ENCODE measurements at places on chromosomes 1 and 21. TPM values are rescaled to one million over a fixed set of nuclear protein-coding genes. Genes with fewer than 3 reads are reported as not detected.

DNA sequence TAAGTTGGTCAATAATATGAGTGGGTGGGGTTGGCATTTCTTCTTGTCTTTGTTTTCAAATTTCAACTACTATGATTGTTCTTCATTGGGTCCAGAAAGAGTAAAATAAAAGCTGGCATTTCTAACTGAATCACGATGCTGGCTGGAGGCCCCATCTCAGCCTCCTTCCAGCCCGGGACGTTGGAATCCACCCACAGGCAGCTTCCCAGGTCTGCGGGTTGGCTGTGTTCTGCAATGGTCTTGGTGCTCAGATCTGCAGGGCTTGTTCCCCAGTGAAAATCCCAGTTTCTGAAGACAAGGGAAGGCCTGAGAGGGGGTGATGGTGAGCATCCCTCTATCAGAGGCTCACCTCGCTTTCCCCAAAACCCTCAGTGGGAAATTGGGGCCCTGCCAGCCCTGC, 54.7 kb upstream of the ARHGEF16 start:
- DNase-seq = no peak

DNA sequence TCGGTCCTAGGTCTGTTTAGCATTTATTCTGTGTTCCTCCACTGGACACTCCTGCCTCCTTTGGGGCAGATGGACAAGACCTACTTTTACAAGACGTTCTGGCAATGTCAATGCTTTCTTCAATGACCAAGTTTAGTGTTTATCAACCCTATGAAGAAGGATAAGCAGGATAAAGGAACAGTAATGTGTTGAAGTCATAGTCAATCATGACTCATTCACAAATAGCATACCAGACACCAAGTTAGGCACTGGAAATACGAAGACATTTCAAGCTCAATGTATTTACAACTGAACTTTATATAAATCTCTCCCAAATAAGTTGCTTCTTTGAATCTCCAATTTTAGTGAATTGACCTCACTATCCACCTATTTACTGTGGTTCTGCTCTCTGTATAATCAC, 4.8 kb upstream of the SLC35D1 start:
- peak; percentile 13 for DNase-seq

- DNase-seq = no peak
Observed at GRCh38 chr1:31837451-31838158, 21.8 kb upstream of the SPOCD1 start.

- DNase-seq = no peak
Observed at GRCh38 chr1:206488466-206488865, 18.2 kb downstream of the IKBKE start.

- DNase-seq = no peak
Observed at GRCh38 chr1:60448850-60449249, 375.3 kb upstream of the C1orf87 start.

DNA sequence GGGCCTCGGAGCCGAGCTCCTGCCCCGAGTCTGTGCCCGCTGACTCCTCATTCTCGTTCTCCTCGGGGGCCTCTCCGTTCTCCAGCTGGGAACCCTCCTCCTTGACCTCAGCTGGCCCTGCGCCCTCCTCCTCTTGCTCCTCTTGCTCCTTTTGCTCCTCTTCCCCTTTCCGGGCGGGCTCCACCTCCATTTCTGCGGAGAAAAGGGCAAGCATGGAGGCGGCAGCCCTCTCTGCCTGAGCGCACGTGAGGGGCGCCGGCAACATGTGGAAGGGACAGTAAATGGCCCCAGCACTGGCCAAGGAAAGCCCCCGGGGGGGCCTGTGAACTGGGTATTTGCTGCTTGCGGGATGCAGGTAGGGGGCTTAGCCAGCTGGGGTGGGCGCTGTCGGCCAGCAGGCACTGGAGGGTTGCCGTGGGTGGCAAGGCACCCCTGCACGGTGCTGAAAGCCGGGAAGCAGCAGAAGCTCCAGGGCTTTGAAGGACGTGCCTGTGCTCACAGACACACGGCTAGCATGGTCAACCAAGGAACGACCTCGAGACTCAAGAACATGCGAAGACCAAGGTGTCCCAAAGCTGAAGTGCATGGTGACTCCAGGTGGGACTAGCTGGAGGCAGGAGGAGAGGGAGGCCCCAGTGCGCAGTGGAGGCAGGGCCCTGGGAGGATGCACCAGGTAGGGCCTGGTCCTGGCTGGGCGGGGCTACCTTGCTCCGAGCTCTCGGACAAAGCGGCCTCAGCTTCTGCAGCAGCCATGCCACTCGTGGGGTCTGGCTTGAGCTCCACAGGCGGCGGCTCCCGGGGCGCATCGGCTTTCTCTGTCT, 30.7 kb downstream of the ZBTB17 start:
- no peak for DNase-seq

DNA sequence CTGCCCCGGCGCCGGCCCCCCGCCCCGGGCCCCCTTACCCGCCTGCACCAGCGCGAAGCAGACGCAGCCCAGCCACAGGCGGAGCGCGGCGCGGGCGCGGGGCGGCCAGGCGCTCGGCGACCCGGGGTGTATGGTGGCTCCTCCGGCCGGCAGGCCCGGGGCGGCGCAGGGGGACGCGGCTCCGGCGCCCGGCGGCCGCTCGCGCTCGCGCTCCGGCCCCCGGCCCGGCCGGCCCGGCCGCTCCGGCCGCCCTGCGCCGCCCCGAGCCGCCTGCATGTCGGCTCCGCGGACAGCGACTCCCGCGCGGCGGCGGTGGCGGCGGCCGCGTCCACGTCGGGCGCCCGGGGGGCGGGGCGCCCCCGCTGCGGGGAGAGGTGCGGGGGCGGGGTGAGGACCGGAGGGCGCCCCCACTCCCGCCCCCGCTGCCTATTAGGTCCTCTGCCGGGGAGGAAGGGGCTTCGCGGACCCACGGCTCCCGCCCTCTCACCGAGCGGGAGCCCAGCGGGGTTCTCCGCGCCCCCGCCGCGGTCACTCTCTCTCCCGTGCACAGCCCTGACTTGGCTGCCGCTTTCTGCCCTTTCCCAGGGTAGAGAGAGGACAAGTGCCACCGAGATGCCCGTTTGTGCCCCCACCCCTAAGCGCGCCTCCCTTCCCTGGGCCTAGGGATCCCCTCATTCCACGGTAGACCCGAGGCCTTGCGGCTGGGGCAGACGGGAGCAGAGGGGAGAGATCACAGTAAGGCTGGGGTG, at the start of gene FNDC5:
FNDC5 (minus strand) TSS at position 298 of the 749 bp plus-strand sequence.
- no peak for DNase-seq

DNA sequence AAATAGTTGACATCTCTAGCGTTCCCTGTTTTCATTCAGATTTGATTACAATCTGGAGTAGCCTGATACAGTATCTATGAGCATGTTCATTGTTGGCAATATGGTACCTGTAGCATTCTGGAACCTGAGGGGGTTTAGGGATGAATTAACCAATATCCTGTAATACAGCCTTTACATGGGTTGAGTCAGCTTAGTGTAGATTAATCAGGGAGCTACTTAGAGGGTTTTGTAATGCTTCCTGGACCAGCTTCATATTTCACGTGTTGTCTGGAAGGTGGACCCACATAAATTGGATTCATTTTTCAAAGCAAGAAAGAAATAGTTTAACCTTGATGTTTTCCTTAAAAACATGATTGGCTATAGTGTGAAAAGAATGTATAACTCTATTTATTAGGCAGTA, 3.6 kb downstream of the OTUD3 start:
- no peak for DNase-seq

- peak; percentile 43 for DNase-seq
Observed at GRCh38 chr1:14094611-14095400, 394.8 kb downstream of the PRDM2 start.

GRCh38 chr21:42236693-42237092, 17.8 kb downstream of the ABCG1 start:
- DNase-seq = no peak

GRCh38 chr1:113153116-113153803, 80.3 kb downstream of the LRIG2 start:
- DNase-seq = peak; percentile 74

GRCh38 chr1:18062185-18062584, 45.4 kb upstream of the IGSF21 start:
- DNase-seq = no peak

GRCh38 chr21:37804001-37804400, 112.3 kb downstream of the KCNJ6 start:
- no peak for DNase-seq

DNA sequence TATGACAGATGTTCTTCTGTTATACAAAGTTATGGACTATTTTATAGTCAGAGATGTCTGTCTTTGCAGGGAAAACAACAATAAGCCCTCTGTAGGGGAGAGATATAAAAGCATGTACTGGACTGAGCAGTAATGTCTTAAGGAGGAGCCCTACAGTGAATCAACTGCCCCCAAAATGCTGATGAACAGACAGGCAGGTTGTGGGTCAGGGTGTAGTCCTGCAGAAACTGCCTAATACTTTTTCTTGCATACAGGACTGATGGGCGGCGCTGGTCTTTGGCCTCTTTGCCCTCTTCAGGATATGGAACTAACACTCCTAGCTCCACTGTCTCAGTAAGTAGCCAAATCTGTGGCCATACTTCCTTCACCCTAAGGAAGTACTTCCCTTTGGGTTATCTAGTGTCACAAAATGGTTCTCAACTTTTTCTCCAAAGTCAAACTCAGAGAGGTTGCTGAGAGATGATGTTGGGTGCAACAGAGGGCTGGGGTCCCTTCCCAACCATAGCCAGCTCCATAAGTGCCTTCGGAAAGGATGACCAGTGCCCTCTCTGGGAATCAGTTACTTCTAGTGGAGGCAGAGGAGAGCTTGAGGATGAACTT, 129.8 kb downstream of the PIK3R3 start:
- no peak for DNase-seq

- DNase-seq = no peak
Observed at GRCh38 chr1:101532377-101532776, 295.6 kb downstream of the S1PR1 start.

DNA sequence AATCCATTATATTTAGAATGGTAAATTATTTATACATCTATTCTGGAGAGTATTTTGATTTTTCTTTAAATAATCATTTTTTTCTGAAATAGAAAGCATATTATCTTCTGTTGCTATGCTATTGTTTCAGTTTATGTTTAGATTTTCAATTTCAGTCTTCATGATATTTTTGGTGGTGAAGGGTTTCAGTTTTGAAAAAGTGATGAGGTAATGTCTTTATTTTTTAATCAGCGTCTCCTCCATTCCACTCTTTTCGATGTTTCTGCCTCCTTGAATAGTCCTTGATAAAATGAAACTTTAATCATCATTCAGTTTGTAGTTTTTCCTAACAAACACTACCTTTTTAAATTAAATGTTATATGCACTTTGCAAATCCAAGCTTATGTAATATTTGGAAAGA, 428.6 kb downstream of the PTPRC start:
- DNase-seq = no peak

GRCh38 chr1:50109647-50110075, 941 bp downstream of the ELAVL4 start:
- DNase-seq = no peak

GRCh38 chr21:30271611-30272010, 11.1 kb downstream of the KRTAP24-1 start:
- no peak for DNase-seq

DNA sequence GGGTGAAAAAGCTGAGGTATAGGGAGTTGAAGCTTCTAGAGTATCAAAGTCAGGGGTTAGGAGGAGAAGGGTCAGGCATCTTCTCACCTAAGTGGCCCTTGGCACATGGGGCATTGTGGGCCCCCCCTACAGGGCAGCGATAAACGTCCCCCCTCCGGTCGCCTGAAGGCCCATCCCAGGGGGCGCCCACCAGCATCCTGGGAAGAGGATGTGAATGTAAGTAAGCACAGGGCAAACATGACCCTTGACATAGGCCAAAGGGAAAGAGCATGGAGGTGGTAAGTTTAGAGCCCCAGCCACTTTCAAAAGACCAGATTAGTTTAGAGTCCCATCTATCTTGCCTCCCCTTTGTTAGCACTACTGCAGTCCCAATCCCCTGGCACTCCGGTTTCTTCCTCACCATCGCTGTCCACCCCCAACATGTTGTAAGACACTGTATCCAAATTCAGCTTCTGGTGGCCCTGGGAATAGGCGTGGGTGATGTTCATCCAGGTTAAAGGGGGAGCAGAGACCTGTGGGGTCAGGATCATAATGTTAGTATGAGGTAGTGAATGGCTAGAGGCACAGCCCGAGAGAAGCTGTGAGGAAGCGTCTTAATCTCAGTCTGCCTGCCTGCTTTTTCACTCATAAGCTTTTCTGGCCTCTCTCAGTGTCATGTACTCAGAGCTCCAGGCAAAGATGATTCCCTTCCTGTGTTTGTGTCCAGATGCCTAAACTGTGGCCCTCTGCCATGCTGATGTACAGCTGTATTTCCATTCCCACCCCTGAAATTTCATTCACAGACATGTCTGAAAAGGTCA, 2.7 kb downstream of the ITGA10 start:
- DNase-seq = no peak

- peak; percentile 15 for DNase-seq
Observed at GRCh38 chr1:99264201-99265021, at the start of gene PLPPR4. Gene PLPPR4, plus strand, starts transcription at chr1:99264492. Its CDS starts 102 bp downstream, at chr1:99264594.

- DNase-seq = no peak
Observed at GRCh38 chr1:203171341-203172183, 4.1 kb downstream of the MYBPH start.

GRCh38 chr1:8661185-8662110, 156.0 kb downstream of the RERE start:
- DNase-seq = peak; percentile 65

GRCh38 chr1:23799570-23800399, 769 bp downstream of the GALE start:
- peak; percentile 94 for DNase-seq

- peak; percentile 45 for DNase-seq
Observed at GRCh38 chr1:153945131-153945794, 1.3 kb downstream of the DENND4B start.

GRCh38 chr1:109895720-109896504, 14.7 kb upstream of the CSF1 start:
- DNase-seq = peak; percentile 56

- no peak for DNase-seq
Observed at GRCh38 chr1:177334903-177335302, 164.1 kb downstream of the BRINP2 start.

DNA sequence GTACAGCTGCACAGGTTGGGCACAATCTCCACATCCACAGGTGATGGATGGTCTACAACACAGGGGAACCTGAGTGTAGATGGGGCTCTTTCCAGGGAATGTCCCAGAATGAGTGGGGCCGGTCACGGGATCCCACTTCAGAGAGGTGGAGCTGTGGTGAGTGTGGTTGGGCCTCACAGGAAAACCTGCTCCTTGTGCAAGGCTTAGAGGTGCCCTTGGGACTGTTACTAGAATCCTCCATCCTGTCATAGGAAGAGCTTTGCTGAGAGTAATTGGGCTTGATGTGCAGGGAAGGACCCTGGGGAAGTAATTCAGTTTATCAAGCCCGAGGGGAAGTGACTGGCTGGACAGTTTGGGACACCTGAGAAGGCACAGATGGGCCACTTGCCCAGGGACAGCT, 137.9 kb downstream of the ZSCAN20 start:
- DNase-seq = no peak

GRCh38 chr1:154777781-154778180, 92.3 kb downstream of the KCNN3 start:
- DNase-seq = no peak

GRCh38 chr1:188128761-188129160, 1300.0 kb downstream of the PLA2G4A start:
- peak; percentile 27 for DNase-seq

GRCh38 chr1:43067233-43067745, 104.8 kb downstream of the EBNA1BP2 start:
- no peak for DNase-seq

- DNase-seq = peak; percentile 74
Observed at GRCh38 chr1:183089025-183089639, 65.9 kb downstream of the LAMC1 start.

Gene HCRTR1
- not detected for total RNA-seq

Gene ALX3
- not detected for total RNA-seq

Gene HEYL
- total RNA-seq = not detected

Gene SGIP1
- not detected for total RNA-seq

Gene TESK2
- 1.4 TPM for total RNA-seq

Gene FCGR1A
- total RNA-seq = not detected

Gene TMCO4
- 19.0 TPM for total RNA-seq

Gene HTR6
- not detected for total RNA-seq

Gene GSTM5
- total RNA-seq = not detected

Gene WNT3A
- 0.10 TPM for total RNA-seq

Gene FCRL1
- total RNA-seq = not detected

Data from MCF 10A (cell line).